ENCODE measurements at places on chromosomes 2 and 18.

- no peak for DNase-seq
Observed at GRCh38 chr2:169031202-169031601, at the start of gene ABCB11. Gene ABCB11 (minus strand): TSS chr2:169031324. CDS start chr2:169018125, 13,199 bp downstream.

DNA sequence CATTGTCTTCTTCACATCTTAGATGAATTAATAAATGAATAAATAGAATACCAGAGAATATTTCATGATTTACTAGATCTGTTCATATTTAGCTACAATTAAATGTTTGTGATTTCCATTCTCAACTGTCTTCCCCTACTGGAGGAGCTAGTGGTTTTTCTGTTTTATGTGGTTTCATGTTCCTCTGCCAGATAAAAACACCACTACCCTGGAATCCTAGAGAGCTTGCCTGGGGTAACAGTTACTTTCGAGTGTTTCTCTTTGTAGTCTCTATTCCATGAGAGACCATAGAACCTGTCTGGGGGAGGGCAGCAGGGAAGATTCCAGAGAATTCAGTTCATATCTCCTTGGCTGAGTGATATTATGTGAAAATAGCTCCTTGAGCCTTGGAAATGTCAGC is 349.2 kb downstream of the INSIG2 start:
- no peak for DNase-seq

DNA sequence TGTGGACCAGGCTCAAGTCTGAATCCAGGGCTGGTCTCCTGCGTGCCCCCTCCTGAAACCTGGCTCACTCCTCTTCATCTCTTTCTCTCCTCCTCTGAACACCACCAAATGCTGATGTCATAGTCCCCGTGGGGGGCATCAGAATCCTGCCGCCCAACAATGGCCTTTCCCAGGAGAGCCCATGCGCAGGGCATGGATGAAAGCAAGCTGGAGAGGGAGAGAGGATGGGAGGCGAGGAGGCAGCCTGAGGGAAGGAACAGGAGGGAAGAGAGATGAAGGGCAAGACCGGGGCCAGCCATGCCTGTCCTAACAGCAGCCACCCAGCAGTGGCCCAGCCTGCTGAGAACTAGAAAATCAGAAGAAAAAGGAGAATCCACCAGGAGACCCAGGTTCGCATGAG is 22.3 kb upstream of the LPIN1 start:
- DNase-seq, result no peak

DNA sequence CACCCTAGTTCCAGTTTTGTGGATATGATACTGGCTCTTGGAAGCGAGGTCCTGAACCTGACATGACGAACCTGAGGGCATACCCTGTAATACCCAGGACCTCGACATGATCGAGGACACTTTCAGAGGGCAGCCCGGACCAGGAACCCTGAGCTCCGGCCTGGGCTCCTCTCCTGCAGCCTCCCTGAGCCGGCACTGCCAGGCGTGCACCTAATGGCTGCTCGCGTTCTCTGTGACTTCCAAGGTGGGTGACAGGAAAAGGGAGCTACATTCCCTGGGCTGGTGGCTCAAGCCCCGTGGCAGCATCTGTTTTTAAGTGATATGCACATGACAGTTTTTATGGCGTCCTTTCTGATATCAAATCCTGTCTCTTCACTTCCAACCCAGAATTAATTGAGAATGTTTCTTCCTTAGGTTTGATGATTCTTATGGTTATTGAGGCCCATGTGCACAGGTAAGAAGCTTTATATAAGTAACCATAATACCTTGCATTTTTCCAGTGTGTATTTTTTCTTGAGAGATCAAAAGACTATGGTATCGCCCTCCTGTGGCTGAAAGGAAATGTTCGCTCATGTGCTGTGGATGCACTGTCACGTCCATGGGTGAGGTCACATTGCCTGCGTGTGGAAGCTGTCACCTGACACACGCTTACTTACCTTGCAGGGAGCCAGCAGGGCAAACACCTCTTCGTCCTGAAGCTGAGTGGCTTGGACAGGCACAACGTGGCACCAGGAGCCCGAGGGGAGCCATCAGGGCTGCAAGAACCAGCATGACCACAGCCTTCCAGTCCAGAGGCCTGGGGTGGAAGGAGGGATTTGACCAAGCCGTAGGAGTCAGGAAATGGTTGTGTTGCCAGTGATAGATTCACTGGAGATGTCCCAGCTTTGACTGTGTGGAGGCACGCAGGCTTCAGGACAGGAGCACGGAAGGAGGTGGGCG is 367.4 kb upstream of the MYT1L start:
- DNase-seq, result no peak

DNA sequence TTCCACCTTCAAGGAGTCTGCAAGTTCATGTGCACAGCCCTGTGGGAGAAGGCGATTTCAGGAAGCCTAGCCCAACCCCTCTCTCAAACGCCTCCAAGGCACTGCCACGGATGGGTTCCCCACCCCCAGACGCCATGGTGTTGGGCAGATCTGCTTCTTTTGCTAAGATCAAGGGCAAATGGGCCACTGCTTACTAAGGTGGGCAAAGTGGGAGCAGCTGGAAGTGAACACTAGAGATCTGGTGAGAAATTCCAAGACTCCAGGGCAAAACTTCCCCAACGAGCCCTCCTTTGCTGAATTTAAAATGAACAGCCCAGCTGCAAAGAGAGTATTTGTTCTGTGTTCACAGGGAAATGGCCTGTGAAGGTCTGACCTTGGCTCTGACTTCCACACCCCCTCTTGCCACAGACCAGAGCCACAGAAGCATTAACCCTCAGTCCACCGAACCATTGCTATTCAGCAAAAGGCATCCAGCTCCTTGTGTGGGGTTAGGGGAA is 45.1 kb upstream of the ZBTB7C start:
- DNase-seq, result no peak

GRCh38 chr2:241358470-241358869 is 2.4 kb downstream of the FARP2 start:
- no peak for DNase-seq

- no peak for DNase-seq
Observed at GRCh38 chr18:59704146-59704545, 6.9 kb upstream of the CCBE1 start.

- no peak for DNase-seq
Observed at GRCh38 chr2:71299507-71299906, 32.1 kb upstream of the ZNF638 start.

GRCh38 chr2:222941510-222942032 is 80.7 kb downstream of the ACSL3 start:
- no peak for DNase-seq

GRCh38 chr2:128834880-128835252 is 516.2 kb upstream of the HS6ST1 start:
- DNase-seq, result no peak

DNA sequence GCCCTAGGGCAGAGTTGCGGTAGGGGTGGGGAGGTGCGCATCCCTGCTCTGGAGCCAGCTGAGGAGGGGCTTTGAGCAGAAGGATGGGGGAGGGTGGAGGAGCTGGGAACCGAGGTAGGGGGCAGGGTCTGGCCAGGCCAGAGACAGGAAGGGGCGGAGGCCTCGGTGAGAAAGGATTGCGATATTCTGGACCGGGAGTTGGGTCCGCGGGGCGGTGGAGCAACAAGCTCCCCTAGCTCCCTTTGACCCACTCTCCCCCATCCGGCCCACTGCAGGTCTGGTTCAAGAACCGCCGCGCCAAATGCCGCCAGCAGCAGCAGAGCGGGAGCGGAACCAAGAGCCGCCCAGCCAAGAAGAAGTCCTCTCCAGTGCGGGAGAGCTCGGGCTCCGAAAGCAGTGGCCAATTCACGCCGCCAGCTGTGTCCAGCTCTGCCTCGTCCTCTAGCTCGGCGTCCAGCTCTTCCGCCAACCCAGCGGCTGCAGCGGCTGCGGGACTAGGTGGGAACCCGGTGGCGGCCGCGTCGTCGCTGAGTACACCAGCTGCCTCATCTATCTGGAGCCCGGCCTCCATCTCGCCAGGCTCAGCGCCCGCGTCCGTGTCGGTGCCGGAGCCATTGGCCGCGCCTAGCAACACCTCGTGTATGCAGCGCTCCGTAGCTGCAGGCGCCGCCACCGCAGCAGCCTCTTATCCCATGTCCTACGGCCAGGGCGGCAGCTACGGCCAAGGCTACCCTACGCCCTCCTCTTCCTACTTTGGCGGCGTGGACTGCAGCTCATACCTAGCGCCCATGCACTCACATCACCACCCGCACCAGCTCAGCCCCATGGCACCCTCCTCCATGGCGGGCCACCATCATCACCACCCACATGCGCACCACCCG is 4.8 kb downstream of the OTX1 start:
- no peak for DNase-seq

DNA sequence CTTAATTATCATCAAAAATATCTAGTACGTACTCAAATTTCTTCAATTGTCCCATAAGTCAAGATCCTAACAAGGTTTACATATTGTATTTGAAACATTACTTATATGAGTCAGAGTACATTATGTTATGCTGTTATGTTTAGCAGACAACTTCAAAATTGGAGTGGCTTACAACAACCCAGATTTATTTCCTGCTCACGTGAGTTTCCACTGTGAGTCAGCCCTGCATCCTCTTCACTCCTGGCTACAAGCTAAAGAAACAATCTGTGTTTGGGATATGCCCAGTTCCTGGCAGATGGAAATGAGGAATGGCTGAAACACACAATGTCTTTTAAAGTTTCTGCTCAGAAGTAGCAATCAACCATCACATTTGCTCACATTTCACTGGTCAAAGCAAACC is 31.5 kb upstream of the TANC1 start:
- DNase-seq, result peak; percentile 87

DNA sequence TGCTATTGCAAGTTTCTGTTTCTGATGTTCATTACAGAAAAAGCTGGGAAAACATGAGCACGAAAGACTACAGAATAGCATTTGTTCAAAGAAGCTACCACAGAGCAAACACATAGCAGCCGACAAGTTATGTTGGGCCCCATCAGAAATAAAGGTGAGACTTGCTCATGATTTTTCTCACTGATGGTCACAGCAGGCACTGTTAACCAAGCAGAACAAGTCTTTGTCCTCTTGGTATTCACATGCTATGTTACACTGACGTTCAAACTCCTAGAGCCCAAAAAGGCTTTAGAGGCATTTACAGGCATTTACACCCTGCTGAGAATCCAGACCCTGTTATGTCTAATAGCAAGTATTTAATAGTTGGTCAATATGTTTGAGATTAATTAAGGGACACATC is 235.0 kb upstream of the HNMT start:
- DNase-seq, result no peak

DNA sequence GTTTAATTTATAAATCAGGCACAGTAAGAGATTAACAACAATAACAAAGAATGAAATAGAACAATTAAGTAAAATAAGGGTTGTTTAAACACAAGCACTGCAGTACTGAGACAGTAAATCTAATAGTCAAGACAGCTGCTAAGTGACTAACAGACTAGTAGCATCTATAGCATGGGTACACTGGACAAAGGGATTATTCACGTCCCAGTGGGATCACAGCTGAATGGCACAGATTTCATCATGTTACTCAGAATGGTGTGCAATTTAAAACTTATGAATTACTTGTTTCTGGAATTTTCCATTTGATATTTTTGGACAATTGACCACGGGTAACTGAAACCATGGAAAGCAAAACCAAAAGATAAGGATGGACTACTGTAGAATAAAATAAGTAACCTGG is 161.9 kb upstream of the DAPL1 start:
- DNase-seq, result no peak
